ENCODE measurements at places on chromosomes 6 and 20.
A peak's percentile ranks its signal among the peaks of the same experiment; 100 is the strongest.

- no peak for DNase-seq
Observed at GRCh38 chr6:106973018-106973835, 1.3 kb downstream of the CD24 start.

GRCh38 chr6:170173335-170173881, 117.5 kb downstream of the DLL1 start:
- no peak for DNase-seq

DNA sequence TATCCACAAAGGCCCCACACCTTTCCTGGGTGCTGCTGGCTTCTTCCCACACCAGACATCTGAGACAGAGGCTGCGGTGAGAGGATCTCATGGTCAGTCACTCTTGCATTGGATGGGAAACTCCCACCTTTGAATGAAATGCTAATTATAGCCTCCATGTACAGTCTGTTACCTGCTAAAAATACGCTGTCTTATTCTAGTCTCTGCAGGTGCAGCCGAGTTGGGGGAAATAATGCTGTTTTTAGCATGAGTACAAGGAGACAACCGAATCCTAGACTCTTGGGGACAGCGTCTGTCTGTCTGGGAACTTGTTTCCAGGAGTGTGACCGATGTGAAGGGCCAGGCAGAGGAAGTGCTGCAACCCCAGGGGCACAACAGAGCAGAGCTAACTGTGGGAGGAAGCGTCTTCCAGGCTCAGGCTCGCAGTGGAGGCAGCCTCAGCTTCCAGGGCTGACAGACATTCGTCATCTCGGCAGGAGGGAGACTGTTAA, 286.2 kb downstream of the PREX1 start:
- no peak for DNase-seq

- DNase-seq: no peak
Observed at GRCh38 chr6:109296971-109297372, 85.3 kb downstream of the CD164 start.

GRCh38 chr6:84908304-84908904, 144.0 kb upstream of the TBX18 start:
- no peak for DNase-seq

DNA sequence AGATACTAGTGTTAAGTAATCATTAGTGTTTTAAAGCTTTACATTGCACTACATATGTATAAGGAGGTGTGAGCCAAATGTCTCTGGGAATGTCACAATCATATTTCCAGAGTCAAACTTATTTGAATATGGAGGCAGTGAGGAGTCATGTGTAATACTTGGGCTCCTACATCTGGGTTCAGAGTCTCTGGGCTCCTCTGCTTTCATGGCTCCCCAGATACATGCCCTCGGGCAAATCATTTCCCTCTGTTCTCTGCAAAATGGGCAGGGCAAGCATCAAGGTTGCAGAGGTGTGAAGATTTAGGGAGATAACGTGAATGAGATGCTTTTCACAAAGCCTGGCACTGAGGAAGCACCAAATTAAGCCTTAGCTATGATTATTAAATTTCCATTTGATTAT, 138.3 kb upstream of the SGK1 start:
- DNase-seq: no peak

DNA sequence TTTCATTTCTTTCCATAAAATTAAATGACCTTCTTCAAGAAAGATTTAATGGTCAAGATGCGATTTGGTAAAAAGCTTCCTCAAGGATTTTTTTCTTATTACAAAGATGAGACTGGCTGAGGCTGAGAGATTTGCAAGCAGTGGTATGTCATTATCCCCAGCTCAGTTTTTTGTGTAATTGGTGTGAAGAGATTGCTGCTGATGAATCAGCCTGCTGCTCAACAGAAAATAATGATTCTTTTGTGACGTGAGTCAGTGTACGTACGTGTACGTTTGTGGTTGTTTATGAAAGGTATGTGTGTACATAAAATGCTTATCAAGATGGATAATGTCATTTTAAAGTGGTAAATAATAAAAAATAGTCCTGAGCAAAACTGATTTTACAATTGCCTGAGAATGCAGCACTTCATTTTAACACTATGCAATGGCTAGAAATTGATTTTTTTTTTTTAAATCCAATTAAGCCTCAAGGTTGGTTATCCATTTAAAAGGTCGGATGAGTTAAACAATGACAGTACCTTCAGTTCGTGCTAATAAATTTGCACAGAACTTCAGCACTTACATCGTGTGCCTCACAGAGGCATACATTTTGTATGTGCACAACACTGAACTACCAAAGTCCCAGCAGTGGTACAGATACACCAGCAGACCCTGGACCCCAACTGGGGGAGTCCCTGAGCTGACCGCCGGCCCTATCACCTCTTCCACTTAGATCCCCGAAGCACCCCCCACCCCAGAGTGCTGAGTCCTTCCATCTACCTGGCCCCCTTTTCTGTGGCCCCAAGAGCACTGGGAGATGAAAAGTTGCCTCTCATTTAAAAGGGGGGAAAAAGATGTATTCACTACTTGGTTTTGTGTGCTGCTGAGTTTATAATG, 9.7 kb upstream of the NPEPL1 start:
- DNase-seq: no peak

DNA sequence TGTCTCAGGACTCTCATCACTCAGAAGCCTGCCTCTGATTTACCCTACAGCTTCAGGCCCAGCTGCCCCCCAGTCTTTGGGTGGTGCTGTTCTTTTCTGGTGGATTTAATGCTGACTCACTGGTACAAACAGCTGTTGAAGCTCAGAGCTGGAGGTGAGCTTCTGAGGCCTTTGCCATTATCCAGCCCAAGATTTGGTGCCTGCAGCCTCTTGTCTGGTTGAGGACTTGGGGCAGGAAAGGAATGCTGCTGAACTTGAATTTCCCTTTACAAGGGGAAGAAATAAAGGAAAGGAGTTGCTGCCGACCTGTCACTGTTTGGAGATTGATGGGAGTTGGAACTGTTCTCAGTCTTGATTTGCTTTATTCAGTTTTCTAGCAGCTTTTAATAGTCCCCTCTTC, 19.8 kb downstream of the ABCF1 start:
- no peak for DNase-seq

DNA sequence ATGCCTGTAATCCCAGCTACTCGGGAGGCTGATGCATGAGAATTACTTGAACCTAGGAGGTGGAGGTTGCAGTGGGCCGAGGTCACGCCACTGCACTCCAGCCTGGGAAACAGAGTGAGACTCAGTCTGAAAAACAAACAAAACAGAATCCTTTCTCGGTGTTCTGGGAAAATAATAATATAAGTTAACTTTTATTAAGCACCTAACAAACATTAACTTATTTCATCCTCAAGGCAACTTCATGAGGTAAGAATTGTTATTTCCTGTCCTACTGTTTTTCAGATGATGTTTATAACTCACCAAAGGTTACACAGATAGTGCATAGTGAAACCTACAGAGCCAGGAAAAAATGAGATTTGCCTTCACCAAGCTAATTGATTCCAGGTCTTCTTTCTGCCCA, 221.4 kb downstream of the PHACTR1 start:
- DNase-seq: no peak

GRCh38 chr6:158160932-158161539, 7.0 kb downstream of the SERAC1 start:
- no peak for DNase-seq

- DNase-seq: no peak
Observed at GRCh38 chr6:73081955-73082354, 143.3 kb downstream of the KHDC1L start.

DNA sequence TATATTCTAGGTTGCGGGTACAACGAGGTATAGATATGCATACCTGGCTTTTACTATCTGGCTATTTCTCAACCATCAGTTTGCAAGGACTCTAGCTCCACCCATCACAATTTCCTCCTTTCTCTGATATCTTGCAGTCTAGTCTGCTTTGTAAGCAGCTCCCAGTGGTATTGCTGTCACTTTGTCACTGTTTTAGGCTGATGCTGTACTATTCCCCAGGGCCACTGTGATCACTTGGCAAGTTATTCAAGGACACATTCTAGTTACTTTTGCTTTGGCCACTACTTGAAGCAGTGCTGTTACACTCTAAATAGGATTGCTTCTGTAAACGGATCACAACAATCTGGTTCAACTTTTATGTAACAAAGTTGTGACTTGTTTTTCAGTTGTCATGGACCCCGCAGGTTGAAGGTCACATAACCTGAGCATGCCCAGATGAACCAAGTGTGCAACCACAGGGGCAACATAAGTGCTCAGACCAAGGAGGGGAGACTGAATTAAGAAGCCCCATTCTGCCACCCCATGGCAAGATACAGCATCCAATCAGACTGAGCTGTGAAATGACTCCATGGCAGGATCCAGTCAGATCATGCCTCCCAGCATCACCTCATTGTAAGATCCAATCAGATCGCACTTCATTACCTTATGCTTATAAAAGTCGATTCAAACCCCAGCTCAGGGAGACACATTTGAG, 588.4 kb upstream of the CITED2 start:
- no peak for DNase-seq

DNA sequence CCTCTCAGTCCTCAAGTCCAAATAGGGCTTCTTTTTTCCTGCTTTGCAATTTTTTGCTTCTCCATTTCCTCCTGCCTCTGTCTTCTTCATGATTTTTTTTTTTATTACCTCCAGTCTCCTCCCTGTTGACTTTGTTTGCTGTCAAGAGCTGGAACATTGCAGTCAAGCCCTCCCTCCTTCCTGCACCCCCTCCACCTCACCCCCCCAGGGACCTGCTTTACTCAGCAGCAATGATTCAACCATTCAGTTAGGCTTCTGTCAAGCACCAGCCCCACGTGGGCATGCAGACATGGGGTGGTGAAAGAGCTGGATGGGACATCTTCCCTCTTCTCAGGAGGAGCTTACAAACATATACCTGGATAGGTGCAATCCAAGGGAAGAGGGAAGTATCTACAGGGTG, 142.4 kb downstream of the LRFN2 start:
- no peak for DNase-seq

GRCh38 chr6:136728033-136728939, 64.0 kb downstream of the MAP3K5 start:
- DNase-seq: no peak

DNA sequence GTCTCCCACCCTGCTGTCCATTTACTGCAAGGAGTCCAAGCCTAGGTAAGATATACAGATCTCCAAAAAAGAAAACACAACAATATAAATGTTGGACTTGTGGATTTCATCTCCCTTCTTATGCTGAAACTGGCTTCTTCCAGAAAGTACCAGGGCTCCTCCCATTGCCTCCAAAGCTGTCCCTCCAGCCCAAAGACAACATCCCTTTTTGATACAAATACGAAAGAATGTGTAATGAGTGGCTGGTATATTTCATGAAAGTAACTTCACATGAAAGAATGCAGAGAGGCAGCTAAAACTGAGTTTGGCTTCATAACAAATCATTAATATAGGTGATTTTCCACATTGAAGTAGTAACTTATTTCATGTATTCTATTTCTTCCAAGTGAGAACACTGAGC, 7.9 kb downstream of the MAFB start:
- DNase-seq: no peak

GRCh38 chr20:8527998-8528723, 396.1 kb downstream of the PLCB1 start:
- no peak for DNase-seq

GRCh38 chr20:44660581-44660980, 9.1 kb upstream of the ADA start:
- DNase-seq: no peak

DNA sequence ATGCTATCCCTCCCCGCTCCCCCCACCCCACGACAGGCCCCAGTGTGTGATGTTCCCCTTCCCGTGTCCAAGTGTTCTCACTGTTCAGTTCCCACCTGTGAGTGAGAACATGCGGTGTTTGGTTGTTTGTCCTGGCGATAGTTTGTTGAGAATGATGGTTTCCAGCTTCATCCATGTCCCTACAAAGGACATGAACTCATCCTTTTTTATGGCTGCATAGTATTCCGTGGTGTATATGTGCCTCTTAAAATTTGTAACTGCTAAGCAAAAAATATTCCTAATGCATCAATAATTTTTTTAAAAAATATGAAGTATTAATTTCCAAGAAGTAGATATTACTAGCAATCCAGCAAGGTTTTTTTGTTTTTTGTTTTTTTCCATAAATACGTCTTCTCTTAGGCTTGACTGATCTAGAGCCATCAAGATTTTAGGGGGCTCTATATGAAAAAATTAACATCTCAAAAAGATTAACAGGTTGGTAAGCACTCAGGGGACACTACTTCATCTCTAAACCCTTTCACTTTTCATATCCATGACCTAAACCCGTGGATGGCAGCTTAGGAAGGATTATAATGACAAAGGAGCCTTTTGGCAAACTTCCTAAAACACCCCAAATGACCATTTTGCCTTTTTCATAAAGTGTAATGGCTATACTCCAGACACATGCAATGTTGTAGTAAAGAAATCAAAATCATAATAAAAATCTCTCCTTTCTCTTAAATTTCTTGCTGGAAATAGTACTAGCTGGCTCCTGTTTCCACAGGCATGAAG, 14.2 kb downstream of the MAP7 start:
- DNase-seq: no peak

DNA sequence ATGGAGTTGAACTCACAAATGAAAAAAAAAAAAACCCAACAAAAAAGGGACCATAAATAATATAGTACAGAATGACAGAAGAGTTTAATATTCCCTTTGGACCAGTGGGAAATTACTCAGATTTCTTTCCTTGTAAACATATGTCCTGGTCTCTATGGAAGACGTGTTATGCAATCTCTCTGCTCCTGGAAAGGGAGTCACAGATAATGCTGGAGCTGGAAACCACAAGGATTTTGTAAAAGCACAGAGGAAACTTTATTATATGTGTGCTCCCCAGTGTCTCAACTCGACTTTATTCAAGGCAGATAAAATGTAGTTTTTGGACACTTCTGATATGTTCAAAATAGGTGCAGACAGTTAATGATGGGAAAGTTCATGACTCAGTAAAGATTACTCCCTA, 88.1 kb upstream of the ZFP64 start:
- DNase-seq: no peak

- DNase-seq: no peak
Observed at GRCh38 chr6:108161724-108162282, 4.0 kb upstream of the NR2E1 start.

DNA sequence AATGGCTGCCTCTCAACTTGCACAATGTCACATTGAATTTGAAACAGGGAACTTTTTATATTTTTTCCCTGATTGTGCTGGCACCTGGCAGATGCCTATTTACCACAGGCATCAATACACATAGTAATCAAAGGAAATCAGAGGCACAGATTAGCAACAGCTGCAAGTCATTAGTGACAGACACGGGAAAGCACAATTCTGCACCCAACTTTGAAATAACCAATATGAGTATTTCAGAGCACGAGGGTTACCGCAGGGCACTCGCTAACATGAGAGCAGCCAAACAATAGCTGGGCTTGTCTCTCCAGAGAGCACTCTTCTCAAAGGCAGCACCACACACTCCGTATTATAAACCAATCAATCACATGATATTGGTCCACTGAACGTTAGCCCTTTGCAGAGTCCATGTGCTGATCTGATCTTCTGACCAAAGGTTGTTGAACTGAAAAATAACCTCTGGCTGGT, 149.5 kb downstream of the RNF144B start:
- no peak for DNase-seq

- DNase-seq: no peak
Observed at GRCh38 chr20:36481380-36482043, 59.8 kb upstream of the MYL9 start.

- DNase-seq: peak; percentile 2
Observed at GRCh38 chr20:19937218-19937617, 79.9 kb upstream of the NAA20 start.
